RPMI7951 (cell line): ENCODE measurements at places on chromosomes 7 and 10. TPM values are rescaled to one million over a fixed set of nuclear protein-coding genes. Genes with fewer than 3 reads are reported as not detected.

DNA sequence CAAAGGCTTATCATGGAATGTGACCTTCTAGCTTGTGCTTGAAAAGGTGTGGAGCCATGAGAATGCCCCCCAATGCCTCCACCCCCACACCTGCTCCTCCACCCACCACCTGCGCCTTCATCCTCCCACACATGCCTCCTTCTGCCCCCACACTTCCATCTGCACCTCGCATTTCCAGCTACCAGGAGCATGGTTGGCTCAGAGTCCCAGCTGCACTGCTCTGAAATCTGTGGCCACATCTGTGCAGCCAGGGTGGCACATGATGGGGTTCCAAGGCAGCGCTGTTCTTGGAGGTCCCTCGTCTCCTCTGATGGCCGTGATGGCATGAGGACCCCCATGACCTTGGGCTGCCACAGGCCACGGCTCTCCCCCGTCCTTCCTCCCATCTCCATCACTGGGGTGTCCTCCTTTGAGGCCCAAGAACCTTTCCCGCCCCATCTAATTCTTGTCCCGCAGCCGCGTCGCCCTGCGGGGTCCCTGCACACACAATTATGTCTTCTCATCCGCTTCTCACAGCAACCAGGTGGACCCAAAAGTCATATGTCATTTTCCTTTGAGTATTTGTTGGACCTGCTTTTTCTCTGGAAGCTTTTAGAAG, 40.6 kb upstream of the CNPY1 start:
- no peak for DNase-seq

GRCh38 chr10:93091960-93092359, 18.3 kb downstream of the CYP26A1 start:
- DNase-seq: no peak

GRCh38 chr10:60042914-60043313, 136.6 kb upstream of the CCDC6 start:
- no peak for DNase-seq

Gene HOXA13
- 1.7 and 2.3 TPM in 2 replicates for total RNA-seq

Gene MICALL2
- total RNA-seq: 16.0 and 20.1 TPM in 2 replicates
